Vagina (tissue), 2 donors: ENCODE measurements at places on chromosomes 6 and 20.

DNA sequence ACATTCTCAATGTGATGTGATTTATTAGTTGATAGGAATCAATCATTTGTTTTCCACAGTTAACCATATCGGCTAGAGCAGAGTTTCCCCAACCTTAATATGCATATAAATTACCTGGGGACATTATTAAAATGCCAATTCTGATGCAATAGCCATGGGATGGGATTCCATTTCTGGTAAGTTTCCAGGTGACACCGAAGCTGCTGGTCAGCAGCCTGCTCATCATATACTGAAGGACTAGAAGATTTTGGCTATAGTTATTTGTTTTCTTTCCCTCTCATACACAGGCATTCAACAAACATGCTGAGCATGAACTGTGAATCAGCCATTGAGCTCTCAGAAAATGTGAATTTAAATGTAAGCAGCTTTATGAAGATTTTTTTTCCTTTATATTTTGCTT lies 35.8 kb downstream of the FBXO5 start:
- DNase-seq: no peak

DNA sequence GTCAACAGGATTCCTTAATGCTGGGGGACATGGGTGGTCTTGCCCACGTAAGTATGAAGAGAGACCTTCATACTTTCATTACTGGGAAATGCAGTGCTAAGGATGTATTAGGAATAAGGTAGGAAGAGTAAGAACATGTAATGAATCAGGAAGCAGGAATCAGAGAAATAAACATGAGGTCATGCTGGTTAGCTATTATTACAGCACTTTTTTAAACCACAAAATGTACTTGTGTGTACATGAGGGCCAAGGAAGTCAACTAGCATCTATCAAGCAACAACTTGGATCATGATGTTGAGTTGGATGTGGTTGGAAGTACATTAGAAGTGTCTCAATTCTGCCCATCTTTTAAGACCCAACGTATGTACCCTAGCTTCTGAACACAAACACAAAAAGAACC lies 63.5 kb upstream of the E2F3 start:
- DNase-seq: no peak

DNA sequence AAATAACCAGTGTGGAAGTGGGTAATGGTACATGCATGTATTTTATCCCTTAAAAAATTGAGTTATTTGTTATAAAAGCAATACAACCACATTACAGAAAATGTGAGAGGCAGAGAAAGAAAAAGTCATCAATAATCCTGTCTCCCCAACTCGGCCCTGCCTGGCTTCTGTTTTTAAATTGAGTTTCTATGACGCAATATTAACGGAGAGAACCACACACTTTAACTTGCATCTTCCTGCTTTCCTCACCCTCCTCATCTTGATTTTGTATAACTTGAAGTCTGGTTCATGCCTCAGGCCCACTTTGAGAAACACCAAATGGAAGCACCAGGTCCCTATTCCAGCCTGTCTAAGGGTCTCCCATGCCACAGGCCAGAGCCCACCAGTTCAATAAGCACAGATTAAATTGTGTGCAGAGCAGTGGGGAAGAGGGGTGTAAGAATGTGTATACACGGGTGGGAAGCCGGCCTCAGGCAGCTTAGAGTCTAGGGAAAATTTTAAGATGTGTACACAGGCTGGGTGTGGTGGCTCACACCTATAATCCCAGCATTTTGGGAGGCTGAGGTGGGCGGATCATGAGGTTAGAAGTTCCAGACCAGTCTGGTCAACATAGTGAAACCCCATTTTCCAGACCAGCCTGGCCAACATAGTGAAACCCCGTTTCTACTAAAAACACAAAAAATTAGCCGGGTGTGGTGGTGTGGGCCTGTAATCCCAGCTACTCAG lies 15.9 kb downstream of the KCNK5 start:
- DNase-seq: no peak

GRCh38 chr6:6700407-6701270 lies 112.1 kb downstream of the LY86 start:
- no peak for DNase-seq

GRCh38 chr6:160343144-160343543 lies 5.0 kb upstream of the SLC22A3 start:
- no peak for DNase-seq

DNA sequence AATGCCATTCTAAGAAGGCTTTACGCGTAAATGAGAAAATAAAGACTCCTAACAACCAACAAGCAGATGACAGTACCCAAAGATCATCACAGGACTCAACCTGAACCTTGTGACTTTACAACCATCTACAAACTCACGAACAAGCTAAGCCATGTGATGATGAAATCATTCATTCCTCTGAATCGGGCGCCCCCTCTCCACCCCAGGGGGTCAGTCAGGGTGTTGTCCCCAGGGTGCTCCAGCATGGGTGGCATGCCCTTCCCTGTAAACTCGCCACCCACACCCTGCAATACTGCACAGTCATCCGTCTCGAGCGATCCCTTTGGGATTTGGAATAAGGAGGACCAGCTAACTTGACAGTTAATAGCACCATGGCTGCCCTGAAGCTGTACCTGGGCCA lies 12.6 kb downstream of the SERPINB6 start:
- no peak for DNase-seq

- no peak for DNase-seq
Measured at GRCh38 chr6:89082486-89082891, 1.9 kb downstream of the PNRC1 start.
